ENCODE measurements at places on chromosomes 3 and 15. TPM values are rescaled to one million over a fixed set of nuclear protein-coding genes. Genes with fewer than 3 reads are reported as not detected.

Gene TMCO5A
- not detected for polyA plus RNA-seq

Gene LRRC31
- not detected for polyA plus RNA-seq

Gene ZSCAN2
- polyA plus RNA-seq: 9.6 TPM

Gene ESYT3
- 0.37 TPM for polyA plus RNA-seq
